Stimulated activated CD4-positive, alpha-beta T cell treated with anti-CD3 and anti-CD28 coated beads, Interleukin-15, amount 100 ng/mL, for 48 hours (primary cell): ENCODE measurements at places on chromosomes 5 and 9.

GRCh38 chr5:109016300-109016699 is 268.6 kb downstream of the FER start:
- DNase-seq, result no peak

GRCh38 chr9:122220673-122221182 is 8.0 kb downstream of the LHX6 start:
- DNase-seq, result no peak

DNA sequence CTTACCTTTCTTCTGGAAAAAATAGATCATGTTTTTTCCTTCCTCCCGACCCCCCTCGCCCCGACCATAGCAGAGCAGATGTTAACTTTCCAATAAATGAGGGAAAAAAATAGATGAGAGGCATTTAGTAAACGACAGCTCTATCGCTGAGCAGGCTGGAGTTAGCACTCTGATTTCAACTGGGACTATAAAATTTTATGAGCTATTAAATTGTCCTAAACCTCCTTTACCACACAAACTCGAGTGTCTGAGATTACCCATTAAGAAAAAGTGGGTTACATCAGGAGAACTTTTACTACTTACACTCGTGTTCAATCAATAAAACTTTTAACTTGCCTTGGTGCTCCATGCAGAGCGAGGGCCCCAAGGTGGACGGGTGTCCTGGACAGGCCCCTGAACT is 59.8 kb upstream of the RNU6ATAC start:
- no peak for DNase-seq

DNA sequence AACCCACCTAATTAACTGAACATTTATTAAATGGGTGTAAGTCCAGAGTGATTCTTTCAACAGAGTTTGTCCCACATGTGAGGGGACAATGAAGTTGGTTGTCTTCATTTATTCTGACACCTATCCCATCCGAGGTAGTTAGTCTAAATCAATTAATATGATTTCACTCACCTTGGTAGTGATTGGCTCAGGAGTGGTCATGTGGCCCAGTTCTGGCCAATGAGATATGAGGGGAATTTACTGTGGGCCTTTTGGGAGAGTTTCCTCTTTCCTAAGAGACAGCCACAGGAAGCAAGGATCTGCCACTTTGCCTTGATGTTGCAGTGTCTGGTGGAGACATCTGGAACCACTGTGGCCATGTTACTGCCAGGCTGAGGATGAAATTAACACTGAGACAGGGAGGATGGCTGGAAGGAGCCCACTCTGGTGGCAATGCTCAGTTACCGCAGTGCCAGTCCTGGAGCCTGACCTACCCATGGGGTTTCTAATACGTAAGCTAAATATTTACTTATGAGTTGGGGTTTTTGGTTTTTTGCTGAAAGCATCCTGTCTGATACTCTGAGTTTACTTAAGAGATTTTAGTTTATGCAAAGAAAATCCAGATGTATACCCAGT is 118.6 kb downstream of the FGF18 start:
- DNase-seq, result no peak

GRCh38 chr9:7318920-7319319 is 480.7 kb downstream of the DMAC1 start:
- DNase-seq, result no peak

DNA sequence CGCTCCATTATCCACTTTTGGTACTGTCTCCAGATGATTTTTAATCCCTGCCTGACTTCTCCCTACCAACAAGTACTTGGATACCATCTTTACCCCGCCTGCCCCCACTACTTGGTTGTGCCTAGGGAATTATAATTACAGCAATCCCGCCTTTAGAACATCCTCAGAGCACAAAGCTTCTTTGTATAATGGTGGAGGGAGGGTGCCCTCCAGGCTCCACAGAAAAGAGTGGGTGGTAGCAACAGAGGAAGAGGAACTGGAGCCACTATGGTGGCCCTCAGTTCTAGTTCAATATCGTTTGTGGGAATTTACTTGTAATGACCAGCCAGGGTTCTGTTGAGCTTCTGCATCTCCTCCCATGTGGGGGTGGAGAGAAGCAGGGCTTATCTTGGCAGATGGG is 79.0 kb upstream of the RNF38 start:
- no peak for DNase-seq

DNA sequence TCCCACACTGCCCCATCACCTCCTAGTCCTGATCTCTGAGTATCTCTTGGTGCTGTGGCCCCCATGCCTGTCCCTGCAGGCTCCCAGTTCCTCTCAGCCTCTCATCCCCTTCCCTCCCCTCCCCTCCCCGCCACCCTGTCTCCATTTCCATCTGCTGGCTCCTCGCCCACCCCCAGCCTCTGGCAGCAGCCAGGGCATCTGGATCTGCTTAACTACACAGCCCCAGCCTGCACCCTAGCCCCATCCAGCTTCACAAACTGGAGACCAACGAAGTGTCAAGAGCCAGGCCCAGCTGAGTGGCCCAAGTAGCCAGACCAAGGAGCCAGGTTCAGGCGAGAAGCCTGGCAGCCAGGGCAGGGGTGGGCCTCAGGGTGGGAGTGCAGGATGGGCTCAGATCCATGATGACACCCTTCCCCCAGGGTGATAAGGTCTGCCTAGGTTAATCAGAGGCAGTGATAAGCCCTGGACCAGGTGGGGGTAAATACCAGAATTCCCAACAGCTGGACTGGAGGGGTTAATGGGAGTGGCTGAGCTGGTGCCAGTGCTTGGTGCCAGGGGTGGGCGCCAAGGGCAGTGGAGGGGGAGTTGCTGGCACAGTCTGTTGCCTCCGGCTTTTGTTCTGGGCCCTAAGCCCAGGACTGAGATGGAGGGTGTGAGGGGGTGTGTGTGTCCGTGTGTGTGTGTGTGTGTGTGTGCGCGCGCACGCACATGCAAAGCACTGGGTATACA is 2.5 kb downstream of the IL11RA start:
- DNase-seq, result no peak

DNA sequence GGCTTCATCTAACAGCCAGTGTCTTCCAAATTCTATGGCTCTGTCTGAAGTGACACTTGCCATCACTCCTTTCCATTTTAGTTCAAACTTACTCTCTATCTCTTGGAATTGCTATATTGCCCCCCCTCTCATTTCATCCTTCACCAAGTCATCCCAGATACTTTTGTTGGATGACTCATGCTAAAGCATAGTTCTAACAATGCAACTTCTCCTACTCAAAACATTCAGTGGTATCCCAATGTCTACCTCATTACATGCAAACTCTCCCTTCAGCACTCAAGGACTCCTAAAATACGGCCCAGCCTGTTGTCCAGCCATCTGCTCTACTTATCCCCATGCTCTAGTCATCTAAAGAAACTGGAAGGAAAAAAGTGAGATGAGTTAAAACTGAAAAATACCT is 171.6 kb downstream of the RASEF start:
- no peak for DNase-seq

- DNase-seq, result no peak
Measured at GRCh38 chr5:39256477-39257235, 37.3 kb upstream of the FYB1 start.

DNA sequence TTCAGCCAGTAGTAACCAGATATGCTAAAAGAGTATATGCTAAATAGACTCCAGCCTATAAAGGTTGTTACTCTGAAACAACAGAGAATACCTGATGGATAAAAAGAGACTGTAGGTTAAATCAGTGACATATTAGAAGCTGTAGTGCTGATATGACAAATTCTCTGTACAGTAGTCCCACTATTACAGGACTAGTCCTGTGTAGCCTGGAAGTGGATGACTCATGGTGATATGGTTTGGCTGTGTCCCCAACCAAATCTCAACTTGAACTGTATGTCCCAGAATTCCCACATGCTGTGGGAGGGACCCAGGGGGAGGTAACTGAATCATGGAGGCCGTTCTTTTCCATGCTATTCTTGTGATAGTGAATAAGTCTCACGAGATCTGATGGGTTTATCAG is 276.2 kb upstream of the POU5F2 start:
- DNase-seq, result no peak

DNA sequence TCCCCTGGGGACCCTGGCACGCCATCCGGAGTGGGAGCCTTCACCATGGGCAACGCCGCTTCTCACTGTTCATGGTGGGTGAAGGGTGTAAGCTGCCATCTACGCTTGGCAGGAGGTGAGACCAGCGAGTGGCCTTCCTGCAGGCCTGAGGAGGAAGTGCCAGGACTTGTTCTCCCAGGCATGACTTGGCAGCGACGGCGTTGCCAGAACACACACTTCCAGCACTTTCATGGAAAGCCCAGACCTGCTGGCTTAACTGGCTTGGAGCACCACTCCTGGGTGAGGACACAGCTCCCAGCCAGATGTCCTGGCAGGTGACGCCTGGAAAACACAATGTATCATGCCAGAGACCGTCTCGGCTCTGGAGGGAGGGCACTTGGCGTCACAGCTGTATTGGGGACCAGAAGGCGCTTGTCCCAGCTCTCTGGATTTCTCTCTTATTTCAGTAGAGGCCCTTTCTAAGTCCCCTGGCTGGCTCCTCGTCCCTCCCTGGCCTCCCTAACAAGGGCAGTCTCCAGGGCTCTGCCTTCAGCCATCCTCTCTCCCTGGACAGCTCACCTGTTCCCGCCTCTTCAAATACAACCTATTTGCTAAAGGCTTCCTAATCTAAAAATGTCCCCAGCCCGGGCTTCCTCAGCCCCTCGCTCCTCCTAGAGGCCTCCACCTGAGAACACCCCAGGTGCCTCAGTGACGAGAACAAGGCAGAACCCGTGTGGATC is 188.3 kb downstream of the OLFM1 start:
- no peak for DNase-seq

- no peak for DNase-seq
Measured at GRCh38 chr5:90861843-90862586, 303.4 kb downstream of the ADGRV1 start.

GRCh38 chr5:129747572-129748407 is at the start of gene MINAR2:
TSS of gene MINAR2 (plus strand) at chr5:129748094. CDS start at chr5:129748191, 97 bp downstream.
- DNase-seq, result no peak

GRCh38 chr9:84874022-84874421 is 204.5 kb downstream of the NTRK2 start:
- no peak for DNase-seq

GRCh38 chr9:107036367-107036766 is 173.4 kb downstream of the ZNF462 start:
- DNase-seq, result no peak

DNA sequence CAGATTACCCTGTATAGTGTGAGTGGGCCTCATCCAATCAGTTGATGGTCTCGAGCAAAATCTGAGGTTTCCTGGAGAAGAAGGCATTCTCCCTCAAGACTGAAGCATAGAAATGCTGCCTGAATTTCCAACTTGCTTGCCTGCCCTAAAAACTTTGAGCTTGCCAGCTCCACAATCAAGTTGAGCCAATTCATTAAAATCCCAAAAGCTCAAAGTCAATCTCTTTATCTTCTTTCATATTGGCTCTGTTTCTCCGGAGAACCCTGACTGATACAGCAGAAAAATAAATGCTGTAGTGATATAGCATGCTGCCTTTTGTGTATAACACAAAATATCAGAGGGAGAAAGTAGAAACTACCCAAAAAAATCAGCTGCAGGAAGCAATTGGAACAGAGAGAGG is 72.5 kb upstream of the NMUR2 start:
- no peak for DNase-seq

DNA sequence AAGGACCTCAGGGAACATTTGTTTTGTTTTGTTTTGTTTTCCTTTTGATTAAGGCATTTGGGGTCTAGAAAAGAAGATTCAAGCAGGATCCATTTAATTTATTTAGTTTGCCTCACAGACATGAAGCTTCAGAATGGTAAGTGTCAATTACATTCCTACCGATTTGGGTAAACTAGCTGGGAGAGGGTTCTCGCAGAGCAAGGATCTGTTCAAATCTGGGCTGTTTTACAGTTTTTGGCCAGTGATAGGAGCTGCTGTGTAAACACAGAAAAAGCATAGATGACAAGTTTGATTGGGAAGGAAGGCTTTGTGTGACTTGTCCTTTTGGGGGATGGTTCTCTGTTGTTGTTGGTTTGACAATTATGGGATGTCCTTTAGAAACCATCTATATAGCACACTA is 470.3 kb upstream of the WWC1 start:
- no peak for DNase-seq

GRCh38 chr5:97375959-97376358 is 192.9 kb upstream of the RIOK2 start:
- no peak for DNase-seq

- no peak for DNase-seq
Measured at GRCh38 chr9:131018621-131019020, 9.6 kb downstream of the LAMC3 start.

- DNase-seq, result no peak
Measured at GRCh38 chr5:142600611-142601358, 85.1 kb downstream of the FGF1 start.

DNA sequence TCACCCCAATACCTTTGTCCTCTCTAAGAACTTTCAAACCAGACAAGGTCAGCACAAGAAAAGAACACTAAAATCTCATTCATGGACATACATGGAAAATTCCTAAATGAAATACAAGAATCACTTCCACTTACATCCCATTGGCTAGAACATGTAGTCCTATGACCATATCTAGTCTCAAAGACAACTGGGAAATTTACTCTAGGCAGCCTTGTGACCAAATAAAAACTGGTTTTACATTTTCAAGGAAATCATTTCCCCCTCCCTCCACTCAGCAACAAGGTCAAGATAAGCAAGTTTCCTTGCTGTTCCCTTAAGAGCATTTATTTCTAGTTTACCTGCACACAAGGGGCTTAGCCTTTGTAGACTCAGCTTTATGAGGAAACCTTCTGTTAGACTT is 20.3 kb upstream of the SERINC5 start:
- DNase-seq, result no peak
